ENCODE measurements at places on chromosomes 2 and 18.

DNA sequence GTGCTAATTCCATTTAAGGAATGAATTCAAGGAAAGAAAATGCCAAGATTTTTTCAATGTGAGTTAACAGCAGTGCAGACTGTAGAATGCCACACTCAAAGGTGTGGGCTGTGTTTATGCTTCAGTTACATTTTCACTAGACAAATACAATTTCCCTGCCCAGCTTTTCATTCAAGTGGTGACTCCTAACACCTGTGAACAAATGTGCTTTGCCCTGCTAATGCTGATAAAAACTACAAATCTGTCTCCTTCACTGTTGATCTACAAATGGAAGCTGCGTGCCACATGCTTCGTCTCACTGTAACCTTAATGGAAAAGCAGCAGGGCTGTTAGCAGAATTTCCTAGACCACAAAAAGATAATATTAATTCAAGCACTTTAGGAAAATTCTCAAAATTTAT lies 19.8 kb upstream of the TCF4 start:
- no peak for DNase-seq

DNA sequence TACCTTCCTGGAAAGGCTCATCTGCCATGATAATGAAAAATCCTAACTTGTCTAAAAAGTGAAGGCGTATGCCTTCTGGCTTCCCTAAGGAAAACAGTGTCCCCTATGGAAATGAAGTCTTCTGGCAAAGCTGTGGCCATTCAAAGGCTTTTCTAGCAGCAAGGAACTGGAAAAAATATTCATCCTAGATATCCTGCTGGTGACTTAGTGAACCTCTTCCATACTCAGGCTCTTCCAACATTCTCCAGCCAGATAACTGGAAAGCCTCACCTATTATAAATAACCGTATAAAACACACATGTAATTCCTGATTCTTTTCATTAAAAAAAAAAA lies 84.7 kb downstream of the RBMS1 start:
- no peak for DNase-seq

- DNase-seq: no peak
Measured at GRCh38 chr18:10863026-10863425, 286.3 kb downstream of the PIEZO2 start.

DNA sequence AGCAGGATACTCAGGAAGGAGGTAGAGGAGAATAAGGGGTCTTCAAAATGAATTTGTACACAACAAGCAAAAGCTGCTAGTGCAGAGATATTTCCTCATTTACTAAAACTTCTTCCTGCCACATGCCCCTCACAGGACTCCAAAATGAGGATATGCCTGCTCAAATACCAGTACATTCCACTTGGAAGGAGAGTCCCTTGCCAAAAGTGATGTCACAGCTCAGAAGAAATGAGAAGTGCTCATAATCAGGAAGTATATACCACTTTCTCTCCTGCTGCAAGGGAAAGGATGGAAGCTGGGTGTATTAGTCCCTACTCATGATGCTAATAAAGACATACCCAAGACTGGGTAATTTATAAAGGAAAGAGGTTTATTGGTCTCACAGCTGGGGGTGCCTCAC lies 87.7 kb upstream of the FSHR start:
- no peak for DNase-seq

GRCh38 chr2:182631299-182631698 lies 84.8 kb upstream of the DNAJC10 start:
- DNase-seq: no peak

DNA sequence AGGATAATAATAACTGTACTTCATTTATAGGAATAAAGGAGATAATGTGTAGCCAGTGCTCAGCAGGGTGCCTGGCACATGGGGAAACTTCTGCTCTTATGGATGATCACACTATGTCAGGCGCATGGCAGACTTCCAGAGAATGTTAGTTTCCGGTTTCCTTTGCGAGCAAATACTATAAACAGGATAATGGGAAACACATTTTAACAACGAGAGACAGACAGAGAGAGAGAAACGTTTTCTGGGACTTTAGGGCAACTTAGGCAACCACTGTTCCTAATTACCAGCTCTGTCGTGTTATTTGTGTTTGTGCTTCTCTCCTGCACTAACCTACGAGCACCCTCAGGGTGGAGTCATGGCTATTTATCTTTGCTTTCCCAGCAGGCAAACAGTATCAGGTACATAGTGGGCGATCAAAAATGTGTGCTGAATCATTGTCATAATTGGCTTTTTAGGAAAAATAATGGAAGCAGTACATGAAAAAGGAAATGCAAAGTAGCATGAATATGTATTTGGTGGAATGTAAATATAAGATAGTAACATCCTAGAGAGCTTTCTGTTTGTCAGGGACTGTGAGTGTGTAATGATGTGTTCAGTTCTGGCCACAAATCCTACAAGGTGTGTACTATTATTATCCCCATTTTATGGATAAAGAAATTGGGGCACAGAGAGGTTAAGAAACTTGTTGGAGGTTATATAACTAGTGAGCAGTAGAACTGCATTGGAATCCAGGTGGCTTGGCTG lies 36.8 kb upstream of the IGFBP2 start:
- DNase-seq: no peak

- no peak for DNase-seq
Measured at GRCh38 chr2:145593280-145593679, 1073.4 kb upstream of the ZEB2 start.

GRCh38 chr2:135952891-135953290 lies 32.5 kb downstream of the DARS1 start:
- DNase-seq: no peak

DNA sequence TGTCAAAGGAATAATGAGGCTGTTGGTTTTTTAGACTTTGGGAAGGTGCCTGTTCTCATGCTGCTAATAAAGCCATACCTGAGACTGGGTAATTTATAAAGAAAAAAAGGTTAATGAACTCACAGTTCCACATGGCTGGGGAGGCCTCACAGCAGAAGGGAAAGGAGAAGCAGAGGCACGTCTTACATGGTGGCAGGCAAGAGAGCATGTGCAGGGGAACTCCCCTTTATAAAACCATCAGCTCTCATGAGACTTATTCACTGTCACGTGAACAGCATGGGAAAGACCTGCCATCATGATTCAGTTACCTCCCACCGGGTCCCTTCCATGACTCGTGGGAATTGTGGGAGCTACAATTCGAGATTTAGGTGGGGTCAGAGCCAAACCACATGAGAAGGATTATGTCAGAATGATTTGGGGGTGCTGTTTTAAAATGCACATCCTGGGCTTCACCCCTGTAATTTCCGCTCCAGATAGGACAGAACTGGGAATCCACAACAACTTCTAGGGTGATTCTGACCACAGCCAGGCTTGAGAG lies 37.8 kb downstream of the TCF7L1 start:
- DNase-seq: no peak

DNA sequence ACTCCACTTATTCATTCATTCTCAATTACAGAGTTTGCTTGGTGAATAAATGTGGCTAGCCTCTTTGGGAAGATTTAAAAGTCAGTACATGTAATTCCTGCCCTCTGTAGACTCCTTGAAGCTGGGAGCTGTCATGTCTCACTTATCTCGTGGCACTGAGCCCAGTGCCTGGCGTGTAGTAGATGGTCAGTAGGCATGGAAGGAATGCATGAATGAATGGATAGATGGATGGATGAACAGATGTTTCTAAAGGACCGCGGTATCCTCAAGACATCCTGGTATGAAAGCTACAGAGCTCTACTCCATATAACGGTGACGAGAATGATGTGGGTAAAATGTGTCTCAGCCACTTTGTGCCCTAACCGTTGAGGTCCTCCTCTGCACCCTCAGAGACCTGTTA lies 83.0 kb downstream of the MARCO start:
- DNase-seq: no peak

GRCh38 chr2:209371407-209371806 lies 52.4 kb upstream of the MAP2 start:
- no peak for DNase-seq

DNA sequence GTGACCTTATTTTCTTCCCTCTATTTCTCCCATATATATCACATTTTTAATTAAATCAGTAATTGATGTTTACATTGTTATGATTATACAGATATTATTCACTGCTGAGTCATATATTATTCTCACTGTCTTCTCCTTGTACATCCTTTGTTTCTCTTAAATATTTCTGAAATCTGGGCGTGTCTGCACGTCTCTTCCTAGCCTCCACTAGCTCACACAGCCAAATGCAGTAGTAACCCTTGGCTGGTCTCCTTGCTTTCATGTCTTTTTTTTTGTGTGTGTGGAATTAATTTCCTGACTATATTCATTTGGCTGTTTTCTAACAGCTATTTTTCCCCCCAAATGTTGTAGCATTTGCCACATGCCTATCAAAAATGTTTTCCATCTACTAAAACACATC lies 15.8 kb downstream of the CCNYL1 start:
- DNase-seq: no peak

DNA sequence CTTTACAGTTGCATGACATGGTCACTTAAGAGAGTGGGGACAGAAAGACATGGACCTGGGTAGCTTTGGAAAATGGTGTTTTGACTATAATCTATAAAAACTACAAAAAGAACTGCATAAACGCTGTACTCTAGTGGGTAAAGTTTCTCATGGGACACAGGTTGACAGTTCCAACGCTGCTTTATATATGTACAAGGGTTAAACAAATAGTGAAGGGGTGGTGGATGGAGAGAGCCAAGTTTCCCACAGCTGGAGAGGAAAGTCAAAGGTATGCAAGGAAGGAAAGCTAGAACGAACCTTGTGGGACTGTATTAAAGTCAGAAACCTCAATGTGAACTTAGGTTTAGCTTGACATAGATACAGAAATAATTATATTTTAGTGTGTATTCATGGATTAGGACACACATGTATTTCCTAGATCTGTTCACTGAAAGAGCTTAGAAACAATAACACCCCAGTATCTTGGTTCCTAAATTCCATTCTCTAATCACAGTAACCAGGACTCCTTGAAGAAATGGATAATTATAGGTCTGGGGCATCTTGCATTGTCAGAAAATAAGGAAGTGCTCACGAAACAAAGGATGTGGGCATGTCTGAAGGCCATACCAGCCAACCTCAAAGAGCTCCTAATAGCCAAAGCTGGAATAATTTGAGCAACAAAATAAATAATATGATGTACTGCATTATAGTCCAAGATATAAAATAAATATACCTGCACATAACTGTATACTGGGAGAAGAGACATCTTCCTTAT lies 28.8 kb downstream of the TANC1 start:
- DNase-seq: no peak

DNA sequence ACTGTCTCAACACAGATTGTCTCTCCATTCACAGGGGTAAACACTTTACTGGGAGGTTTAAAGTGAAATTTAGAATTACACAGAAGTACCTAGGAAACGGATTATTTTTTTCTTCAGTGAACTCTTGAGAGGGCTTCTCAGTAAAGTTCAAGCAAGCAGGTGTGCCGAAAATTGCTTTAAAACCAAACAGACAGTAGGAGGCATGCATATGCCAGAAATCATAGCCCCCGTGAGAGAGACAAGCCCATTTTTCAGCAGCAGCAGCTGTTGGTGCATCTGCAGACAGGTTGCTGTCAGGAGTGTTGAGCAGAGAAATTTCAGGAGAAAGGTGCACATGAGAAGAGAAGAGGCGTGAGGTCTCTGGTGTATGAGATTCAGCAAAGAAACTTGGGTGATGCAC lies 2115.5 kb upstream of the CELF4 start:
- DNase-seq: no peak

- no peak for DNase-seq
Measured at GRCh38 chr18:49795612-49796552, 17.5 kb downstream of the ACAA2 start.

DNA sequence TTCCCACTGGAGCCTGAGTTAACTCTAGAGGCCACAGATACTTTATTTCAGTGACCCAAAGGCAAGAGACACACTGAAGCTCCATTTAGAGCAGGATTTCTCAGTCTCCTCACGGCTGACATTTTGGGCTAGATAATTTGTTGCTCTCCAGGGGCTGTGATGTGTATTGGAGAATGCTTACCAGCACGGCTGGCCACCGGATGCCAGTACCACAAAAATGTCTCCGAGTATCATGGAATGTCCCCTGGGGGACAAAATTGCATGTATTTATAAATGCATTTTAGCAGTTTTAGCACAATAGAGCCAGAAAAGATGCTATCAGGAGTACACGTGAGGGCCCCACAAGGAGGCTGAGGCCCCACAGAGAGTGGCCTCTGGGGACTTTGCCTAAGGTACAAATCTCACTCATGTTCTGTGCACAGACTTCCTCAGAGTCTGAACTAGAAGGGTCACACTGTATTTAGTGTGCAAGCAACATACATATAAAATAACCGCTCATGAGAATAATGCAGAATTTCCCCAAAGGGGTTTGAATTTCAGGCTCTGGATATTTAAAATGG lies 20.5 kb upstream of the DCC start:
- DNase-seq: no peak

DNA sequence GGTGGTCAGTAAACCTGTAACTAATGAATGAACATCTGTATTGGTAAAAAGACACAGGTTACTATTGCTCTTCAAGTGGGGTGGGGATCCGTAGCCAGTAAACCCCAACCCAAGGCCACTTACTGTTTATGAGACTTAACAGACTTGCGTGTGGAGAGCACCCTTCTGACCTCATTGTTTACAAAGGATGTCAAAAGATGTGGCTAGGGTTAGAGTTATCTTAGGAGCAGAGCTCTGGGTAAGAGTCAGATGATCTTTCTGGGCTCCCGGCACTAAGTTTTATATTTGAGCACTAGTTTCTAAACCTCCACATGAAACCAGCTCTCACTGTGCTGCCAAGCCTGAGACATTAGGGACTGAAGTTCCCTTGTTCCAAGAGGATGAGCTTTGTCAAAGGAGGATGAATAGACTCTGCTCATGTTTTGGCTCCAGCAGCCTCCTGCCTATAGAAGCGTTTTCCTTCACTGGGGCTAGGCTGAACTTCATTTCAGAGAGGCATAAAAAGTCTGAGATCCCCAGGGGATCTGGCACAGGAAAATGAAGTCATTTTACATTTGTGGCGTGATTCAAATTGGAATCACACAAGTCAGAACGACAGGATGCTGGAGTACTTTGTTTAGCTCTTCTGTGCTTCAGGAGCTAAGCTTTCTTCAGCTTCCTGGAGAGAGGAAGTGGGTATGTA lies 403.1 kb upstream of the TRIB2 start:
- DNase-seq: no peak

DNA sequence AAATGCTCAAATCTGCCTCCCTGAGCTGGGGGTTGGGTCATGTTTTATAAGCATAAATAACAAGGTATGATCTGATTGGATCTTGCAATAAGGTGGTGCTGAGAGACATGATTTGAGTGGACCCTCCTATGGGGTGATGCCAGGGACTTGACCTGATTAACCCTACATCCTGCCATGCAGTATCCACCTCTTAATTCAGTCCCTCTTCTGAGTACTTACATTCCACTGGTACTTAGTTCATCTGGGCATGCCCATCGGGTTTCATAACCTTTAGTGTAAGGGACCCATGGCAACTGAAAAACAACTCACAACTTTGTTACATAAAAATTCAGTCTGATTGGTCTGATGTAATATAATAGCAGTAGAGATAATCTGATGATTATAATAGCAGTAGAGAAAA lies 397.9 kb upstream of the HNMT start:
- no peak for DNase-seq

- no peak for DNase-seq
Measured at GRCh38 chr2:42186366-42186765, 17.2 kb downstream of the EML4 start.

DNA sequence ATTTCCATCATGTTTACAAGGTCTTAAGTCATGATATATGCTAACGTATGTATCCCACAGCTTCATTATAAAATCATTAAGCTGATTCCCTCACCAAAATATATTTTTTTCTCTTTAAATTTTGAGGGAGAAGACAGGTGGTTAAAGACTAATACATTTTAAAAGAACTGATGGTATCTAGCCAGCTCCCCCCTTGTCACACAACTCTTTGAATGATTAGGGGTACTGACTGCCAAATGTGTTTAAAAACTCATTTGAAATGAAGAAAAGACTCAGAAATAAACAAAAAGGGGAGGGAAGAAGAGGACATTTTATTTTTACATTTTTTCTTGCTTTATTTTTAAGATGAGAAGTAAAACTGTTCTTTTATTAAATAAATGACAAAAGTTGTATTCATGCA lies 805.3 kb downstream of the SATB2 start:
- no peak for DNase-seq

Measured in iPS DF 6.9 (cell line).